H1 (cell line): ENCODE measurements at places on chromosomes 2 and 18.

- H3K4me1 ChIP-seq: no peaks in the 10 kb centered on the region
- no peak overlapping the region for H3K4me3 ChIP-seq
- no peaks in the 10 kb centered on the region for H3K27me3 ChIP-seq
- H3K36me3 ChIP-seq: no peaks in the 10 kb centered on the region
- DNase-seq: no peak
Measured at GRCh38 chr2:114488841-114489530, 46.5 kb downstream of the DPP10 start.

- H3K27me3 ChIP-seq: no peaks in the 10 kb centered on the region
- H3K27ac ChIP-seq: no peak overlapping the region
- H3K4me1 ChIP-seq: no peaks in the 10 kb centered on the region
- H3K36me3 ChIP-seq: no peaks in the 10 kb centered on the region
- DNase-seq: no peak
- no peak overlapping the region for H3K4me3 ChIP-seq
Measured at GRCh38 chr2:28219138-28219537, 173.5 kb upstream of the FOSL2 start.

- H3K27ac ChIP-seq: no peak overlapping the region
- H3K4me3 ChIP-seq: no peak overlapping the region
- no peak for DNase-seq
- no peaks in the 10 kb centered on the region for H3K4me1 ChIP-seq
- H3K27me3 ChIP-seq: no peaks in the 10 kb centered on the region
- no peaks in the 10 kb centered on the region for H3K36me3 ChIP-seq
Measured at GRCh38 chr2:24253303-24253919, 78.6 kb downstream of the FAM228A start.

DNA sequence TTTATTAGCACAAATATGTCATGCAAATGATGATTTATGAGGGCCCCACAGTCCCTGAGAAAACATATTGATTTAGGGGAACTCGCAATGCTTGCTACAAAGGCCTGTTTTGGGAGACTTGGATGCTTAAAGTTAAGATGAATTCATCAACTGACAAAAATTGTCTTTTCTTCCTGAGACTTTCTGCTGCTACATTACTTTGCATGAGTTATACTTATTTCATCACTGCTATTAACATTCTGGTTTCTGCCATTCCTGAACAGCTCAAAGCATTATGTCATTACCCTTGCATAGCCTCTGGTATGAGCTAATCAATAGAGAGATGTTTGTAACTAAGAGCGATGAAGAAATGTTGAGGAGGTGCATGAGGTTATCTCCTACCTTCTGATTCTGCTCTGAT is 74.4 kb downstream of the SOX11 start:
- no peaks in the 10 kb centered on the region for H3K27me3 ChIP-seq
- H3K27ac ChIP-seq: no peak overlapping the region
- H3K4me1 ChIP-seq: no peaks in the 10 kb centered on the region
- no peak overlapping the region for H3K4me3 ChIP-seq

- H3K36me3 ChIP-seq: no peaks in the 10 kb centered on the region
- H3K4me1 ChIP-seq: no peaks in the 10 kb centered on the region; the same call in 1 of the 2 replicates
- no peak overlapping the region for H3K27ac ChIP-seq
- DNase-seq: no peak
- no peak overlapping the region for H3K4me3 ChIP-seq
Measured at GRCh38 chr2:83471655-83472054, 987.4 kb downstream of the SUCLG1 start.

GRCh38 chr2:38565333-38565732 is 37.4 kb downstream of the HNRNPLL start:
- H3K4me1 ChIP-seq: no peaks in the 10 kb centered on the region
- no peak overlapping the region for H3K4me3 ChIP-seq
- no peak overlapping the region for H3K27ac ChIP-seq
- H3K36me3 ChIP-seq: peaks cover 76% of the 10 kb centered on the region

DNA sequence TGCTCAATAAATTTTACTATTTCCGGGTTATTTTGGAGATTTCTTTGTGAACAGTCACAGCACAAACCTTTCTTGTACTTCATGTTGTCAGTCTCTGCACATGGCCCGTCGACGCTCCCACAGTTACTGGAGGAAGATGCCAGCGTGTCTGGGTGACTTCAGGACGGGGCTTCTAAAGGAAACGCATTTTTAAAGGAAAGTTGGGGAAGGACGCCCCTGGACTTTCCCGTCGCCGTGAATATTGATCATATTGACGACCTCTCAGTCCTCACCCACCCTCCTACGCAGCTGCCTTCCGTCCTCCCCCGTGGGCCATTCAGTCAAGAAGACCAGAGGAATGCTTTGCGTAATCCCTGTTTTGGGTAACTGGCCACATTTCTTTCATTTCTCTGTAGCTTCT is 71.1 kb upstream of the SNTG2 start:
- no peak overlapping the region for H3K27ac ChIP-seq
- no peaks in the 10 kb centered on the region for H3K27me3 ChIP-seq
- no peak for DNase-seq
- H3K4me1 ChIP-seq: peaks cover 13% of the 10 kb centered on the region; the same call in 1 of the 2 replicates

DNA sequence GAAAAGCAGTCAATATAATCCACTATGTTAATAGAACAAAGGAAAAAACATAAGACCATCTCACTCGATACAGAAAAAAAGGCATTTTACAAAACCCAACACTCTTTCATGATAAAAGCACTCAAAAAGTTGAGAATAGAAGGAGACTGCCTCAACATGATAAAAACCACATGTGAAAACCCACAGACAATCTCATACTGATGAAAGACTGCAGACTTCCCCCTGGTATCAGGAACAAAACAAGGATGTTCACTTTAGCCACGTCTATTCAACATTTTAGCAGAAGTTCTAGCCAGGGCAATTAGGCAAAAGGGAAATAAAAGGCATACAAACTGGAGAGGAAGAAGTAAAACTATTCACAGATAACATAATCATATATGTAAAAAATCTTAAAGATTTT is 285.9 kb downstream of the EIPR1 start:
- H3K4me1 ChIP-seq: no peaks in the 10 kb centered on the region
- no peak overlapping the region for H3K4me3 ChIP-seq
- no peaks in the 10 kb centered on the region for H3K36me3 ChIP-seq
